ENCODE measurements at places on chromosomes 13 and 19. TPM values are rescaled to one million over a fixed set of nuclear protein-coding genes. Genes with fewer than 3 reads are reported as not detected.

STOML3 gene
- not detected for polyA plus RNA-seq

ZNF865 gene
- polyA plus RNA-seq = 13.8 TPM

GFY gene
- not detected for polyA plus RNA-seq

ADAMTS10 gene
- 60.2 TPM for polyA plus RNA-seq

RFPL4A gene
- 0.16 TPM for polyA plus RNA-seq

ZNF699 gene
- polyA plus RNA-seq = 6.8 TPM

ZNF154 gene
- polyA plus RNA-seq = 23.6 TPM

OR7C1 gene
- polyA plus RNA-seq = 0.24 TPM

- no peak for DNase-seq
Measured at GRCh38 chr19:34573226-34573864, 91.8 kb downstream of the WTIP start.

DNA sequence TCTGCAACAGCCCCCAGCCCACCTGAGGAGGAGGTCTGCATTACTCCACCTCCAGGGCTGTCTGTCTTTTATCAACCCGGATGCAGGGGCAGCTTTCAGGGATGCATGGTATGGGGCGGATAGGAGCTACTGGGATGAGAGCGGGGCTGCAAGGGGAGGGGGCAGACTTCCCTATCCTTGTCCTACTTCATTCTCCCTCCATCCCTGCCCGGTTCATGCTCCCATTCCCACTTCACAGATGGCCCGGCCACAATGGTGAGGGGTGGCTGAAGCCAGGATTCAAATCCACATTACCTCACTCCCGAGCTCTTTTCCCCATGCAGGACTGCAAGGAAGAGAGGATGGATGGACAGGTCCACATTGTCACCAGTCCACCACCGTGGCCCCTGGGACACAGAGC, 40.5 kb upstream of the VSTM2B start:
- no peak for DNase-seq

GRCh38 chr13:42350141-42350540, 78.2 kb downstream of the AKAP11 start:
- DNase-seq = no peak

DNA sequence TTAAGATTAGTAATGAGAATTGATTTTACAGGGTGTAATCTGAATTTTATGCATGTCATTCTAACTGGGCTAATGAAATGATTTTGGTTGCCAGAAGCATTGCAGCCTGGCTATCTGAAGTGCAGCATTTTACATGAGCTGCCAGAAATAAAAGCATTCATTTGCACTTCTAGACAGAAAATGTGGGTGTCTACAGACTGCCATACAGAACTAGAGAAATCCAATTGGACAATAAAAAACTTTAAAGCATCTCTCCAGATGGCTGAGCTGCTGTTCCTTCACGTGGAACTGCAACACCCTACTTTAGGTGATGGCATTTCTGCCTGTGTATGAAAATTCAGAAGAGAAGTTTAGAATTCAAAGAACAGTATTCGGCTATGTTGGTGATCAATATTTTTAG, 450.1 kb upstream of the SLITRK1 start:
- DNase-seq = no peak

DNA sequence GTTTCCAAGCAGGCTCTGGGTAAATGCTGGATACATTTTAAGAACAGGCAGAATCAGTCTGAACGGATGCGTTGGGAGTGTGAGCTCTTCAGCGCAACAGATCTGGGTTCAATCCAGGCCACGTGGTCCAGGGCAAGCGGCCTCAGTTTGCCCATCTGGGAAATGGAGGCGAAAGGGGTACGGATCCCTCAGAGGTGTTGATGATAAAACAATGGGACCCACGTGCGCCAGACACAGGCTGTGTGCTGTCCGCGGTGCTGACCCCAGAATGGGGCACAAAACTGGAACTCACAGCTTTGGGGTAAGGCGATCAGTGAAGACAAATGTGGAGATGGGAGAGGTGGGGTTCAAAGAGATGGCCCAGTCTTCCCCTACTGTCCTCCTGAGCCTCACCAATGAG, 13.1 kb upstream of the PDE4C start:
- DNase-seq = no peak

DNA sequence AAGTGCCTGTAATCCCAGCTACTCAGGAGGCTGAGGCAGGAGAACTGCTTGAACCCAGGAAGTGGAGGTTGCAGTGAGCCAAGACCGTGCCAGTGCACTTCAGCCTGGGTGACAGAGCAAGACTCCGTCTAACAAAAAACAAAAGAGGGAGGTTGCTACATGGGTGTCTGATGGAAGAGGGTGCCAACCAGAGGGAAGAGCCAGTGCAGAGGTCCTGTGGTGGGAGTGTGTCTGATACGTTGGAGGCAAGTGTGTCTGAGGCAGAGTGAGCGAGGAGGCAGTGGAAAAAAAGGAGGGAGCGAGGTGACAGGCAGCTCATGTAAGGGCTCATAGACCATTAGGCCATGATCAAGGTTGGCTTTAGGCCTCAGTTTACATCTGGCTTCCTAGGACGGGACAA, 6.8 kb downstream of the PDE4A start:
- DNase-seq = no peak

GRCh38 chr19:57302020-57302465, 18.2 kb upstream of the ZNF543 start:
- no peak for DNase-seq

GRCh38 chr19:46809534-46810272, 21.3 kb upstream of the SLC1A5 start:
- DNase-seq = no peak

GRCh38 chr13:98746968-98747367, 5.5 kb downstream of the SLC15A1 start:
- no peak for DNase-seq

DNA sequence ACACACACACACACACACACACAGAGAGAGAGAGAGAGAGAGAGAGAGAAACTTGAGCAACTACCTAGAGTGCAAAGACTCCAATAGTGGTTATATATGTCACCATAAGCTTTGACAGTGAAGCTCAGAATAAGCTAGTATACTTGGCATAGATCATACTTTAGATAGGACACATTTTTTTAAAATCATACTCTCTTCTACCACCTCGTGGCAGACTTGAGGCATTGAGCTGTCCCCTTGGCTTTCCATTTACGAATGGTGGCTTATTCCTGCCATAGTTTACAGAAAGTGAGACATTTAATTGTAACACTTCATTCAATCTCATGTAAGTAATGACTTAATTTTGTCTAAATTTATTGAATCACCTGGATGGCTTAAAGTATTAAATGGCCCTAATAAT, 108.2 kb downstream of the EDNRB start:
- no peak for DNase-seq

DNA sequence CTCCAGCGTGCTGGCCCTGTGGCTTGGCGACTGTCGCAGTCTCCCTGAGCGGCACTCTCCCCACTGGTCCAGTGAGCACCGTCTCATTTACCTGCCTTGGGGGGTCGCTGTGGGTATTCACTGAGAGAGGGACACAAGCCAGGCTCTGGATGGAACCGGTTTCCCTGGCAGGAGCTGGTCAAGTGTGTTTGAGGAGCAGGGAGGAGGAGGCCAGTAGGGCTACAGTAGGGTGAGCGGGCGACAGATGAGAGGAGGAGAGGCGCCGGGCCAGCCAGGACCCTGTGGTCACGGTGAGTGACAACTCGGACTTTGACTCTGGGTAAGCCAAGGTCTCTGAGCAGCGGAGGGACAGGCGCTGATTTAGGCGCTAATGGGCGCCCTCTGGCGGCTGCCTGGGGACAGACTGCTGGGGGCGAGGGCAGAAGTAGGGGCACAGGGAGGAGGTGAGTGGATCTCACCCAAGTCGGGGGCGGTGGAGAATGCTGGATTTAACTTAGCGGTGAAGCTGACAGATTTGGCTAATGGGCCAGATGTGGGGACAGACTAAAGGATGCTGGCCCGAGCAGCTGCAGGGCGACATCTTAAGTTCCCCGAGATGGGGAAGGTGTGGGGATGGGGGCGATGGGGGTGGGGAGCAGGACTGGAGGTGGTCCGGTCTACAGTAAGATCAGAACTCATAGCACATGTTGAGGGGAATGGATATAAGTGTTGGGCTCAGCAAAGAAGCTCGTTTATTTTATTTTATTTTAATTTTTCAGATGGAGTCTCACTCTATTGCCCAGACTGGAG, 4.7 kb upstream of the PRMT1 start:
- no peak for DNase-seq

- no peak for DNase-seq
Measured at GRCh38 chr13:25085125-25085742, 10.7 kb upstream of the PABPC3 start.

DNA sequence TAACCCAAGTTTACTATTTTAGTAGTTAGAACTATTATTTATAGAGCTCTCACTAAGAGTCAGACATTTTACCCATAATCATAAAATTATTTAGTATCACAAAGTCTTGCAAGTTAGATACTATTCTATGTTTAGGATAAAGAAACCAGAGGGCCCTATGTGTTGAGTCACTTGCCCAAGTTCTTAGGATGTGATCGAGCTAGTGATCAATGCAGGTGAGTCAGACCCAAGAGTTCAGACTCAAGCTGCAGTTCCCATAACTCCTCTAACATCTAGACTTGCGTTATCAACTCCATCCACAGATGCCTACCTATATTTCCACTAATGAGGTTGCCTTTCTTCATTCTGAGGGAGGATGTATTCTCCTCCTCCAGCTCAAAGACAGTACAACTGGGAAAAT, 53.8 kb downstream of the DACH1 start:
- DNase-seq = no peak

DNA sequence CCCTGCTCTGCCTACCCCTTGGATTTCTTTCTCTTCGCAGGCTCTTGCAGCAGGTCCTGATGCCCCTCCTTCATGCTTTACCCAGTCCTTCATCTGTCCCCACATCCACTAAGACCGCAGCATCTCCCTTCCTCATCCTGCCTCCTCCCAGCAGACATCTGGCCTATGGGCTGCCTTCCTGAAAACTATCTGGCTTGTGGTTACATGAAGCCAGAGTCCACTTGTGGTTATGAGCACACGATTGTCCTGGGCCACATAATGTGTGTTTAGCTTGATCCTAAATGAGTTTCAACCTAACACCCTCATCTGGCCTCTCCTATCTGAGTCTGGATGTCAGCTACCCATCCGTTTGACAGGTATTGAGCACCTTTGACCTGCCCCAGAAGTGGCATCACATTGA, 5.5 kb upstream of the ZNF175 start:
- no peak for DNase-seq

GRCh38 chr19:2495130-2495641, 19.3 kb downstream of the GADD45B start:
- DNase-seq = no peak

GRCh38 chr13:51764184-51765141, 39.5 kb downstream of the DHRS12 start:
- DNase-seq = no peak

DNA sequence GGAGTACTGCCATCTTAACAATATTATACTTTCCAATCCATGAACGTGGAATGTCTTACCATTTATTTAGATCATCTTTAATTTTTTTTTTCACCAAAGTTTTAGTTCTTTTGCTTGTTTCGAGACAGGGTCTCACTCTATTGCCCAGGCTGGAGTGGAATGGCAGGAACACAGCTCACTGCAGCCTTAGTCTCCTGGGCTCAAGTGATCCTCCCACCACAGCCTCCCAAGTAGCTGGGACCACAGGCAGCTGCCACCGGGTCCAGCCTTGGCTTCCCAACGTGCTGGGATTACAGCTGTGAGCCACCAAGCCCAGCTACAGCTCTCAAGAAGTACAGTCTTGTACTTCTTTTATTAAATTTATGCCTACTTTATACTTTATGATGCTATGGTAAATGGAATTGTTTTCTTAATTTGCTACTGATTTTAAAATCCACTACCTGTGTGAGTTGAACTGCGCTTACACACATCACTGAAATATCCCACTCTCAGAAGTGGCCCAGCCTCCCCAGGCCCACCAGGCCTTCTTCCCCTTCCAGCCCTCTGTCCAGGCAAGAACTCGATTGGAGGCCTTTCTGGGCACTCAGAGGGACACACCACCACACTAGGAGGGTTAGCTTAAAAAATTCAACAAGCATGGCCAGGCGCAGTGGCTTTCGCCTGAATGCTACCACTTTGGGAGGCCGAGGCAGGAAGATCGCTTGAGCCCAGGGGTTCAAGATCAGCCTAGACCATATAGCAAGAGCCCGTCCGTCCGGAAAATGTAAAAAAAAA, 1.0 kb upstream of the PGLS start:
- DNase-seq = no peak

DNA sequence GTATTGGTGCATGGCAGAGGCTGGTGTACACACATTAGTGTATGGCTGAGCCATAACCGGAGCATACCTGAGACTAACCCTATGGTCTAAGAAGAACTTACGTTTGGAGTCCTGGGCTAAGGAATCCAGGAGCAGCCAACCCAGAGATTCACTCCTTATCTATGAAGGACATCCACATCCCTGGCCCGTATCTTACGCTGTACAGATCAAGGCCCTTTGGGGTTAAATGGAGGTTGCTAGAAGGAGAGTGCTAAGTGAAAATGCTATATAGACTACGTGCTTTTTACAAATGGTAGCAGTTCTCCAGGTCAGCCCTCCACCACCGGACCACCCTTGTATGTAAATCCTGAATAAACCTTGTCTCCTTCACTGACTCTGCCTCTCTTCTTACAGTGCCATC, 1.9 kb upstream of the SUGT1 start:
- no peak for DNase-seq

DNA sequence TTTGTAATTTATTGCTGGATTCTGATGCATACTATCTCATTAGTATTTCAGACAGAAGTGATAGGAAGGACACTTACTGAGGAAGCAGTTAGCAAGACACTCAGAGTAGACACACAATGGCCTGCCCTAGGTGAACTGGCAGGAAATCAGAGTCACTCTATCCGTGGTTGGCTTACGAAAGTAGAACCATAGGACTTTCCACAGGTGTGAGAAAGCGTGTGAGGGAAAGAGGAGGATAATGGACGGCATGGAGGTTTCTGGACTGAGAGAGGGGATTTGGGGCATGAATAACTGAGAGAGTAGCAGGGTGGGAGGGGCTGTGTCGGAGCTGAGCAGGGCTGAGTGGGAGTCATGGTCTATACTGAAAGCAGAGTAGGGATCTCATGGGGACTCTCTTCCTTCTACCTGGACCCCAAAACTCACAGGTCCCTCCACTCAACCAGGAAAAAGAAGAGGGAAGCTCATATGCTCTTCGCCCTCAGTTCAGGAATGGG, 18.7 kb upstream of the EID2 start:
- no peak for DNase-seq

DNA sequence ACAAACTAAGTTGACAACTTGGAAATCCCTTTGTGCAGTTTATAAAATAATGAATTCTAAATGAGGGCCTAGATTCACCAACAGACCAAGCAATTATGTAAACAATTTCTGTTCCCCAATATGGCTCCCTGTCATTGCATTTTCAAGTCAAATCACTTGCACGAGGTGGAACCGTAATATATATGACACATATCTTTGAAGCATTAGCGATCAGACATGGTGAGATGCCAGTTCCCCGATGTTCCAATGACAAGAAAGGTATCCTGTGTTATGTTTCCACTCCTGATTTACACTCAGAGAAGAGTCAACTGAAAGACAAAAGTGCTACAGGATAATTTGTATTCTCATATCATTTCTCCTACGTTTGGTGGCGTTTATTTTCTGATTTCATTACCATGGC, 108.5 kb upstream of the TDRD3 start:
- DNase-seq = no peak

DNA sequence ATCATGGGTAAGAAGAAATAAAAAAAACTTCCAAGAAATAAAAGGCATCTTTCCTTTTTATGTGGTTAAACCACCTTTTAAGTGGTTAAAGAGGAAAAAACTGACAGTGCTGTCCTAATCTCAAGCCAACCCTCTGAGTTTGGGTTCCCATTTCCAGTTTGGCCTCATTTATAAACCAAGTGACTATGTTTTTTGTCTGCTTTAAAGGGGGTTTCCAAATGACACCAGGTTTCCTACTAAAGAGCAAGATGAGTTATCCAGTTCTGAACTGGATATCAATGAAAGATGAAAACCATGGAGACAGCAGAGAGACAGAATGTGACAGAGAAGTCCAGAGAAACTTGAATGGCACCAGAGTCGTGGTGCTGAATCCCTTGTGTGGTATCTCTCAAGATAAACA, 251.5 kb downstream of the ABCC4 start:
- no peak for DNase-seq
